ENCODE measurements at places on chromosomes 1 and 21.
A peak's percentile ranks its signal among the peaks of the same experiment; 100 is the strongest.

DNA sequence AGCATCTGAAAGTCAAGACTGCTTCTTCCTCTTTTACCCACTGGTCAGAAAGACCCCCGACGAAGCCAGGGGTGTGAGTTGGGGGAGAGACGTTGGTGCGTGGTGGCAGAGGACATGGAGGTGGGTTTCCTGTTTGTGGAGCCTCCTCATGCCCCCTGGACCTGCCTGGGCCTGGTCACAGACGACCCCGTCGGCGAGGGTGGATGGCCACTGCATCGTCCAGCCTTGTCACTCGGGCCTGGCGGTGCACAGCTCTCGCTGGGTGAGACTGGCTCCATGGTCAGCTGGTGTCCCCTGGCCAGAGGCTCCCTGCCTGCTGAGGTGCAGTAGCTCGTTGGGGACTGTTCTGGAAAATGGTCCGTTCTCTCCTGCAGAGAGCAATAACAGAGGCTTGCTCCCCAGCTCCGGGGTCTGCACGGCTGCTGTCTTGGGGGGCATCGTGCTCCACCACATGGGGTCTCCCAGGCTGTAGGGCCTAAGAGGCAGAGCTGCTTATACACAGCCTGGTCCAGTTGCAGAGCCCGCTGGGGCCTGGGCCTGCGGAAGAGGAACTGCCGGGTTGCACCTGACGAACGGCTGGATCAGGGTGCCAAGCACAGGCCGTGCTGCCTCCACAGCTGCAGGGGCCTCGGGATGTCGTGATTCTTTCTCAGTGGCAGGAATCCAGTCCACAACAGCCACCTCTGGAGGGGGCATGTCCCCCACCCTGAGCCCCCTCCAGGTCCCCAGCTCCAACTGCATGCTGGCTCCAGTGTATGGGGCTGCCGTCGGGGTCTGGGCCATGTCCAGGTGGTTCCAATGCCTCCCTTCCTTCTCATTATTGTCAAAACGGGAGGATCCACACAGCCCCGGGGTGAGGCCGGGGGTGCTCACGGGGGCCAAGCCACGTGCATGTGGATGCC is 18.0 kb upstream of the ACTRT2 start:
- DNase-seq = no peak

DNA sequence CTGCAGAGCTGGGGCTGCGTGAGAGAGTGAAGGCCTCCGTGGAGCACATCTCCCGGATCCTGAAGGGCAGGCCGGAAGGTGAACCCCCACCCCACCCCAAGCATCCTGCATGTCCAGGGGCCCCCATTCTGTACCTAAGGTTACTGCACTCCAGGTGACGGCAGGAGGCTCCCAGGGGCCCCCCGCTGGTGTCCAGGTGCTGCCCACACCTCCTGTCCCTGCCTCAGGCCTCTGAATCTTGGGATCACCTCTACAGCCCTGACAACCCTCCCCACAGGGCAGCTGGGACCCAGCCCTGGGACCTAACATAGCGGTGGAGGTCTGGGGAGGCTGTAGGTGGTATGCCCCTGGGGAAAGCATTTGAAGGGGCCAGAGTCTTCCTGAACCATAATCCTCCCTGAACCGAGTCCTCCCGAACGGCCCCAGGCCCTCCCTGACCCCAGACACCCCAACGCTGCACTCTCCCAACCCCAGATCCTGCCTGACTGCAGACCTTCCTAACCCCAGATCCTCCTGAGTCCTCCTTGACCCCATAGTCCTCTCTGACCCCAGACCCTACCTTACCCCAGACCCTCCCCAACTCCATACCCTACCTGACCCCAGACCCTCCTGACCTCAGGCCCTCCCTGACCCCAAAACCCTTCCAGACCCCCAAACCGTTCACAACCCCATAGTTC is 33.5 kb downstream of the TRIM11 start:
- no peak for DNase-seq

DNA sequence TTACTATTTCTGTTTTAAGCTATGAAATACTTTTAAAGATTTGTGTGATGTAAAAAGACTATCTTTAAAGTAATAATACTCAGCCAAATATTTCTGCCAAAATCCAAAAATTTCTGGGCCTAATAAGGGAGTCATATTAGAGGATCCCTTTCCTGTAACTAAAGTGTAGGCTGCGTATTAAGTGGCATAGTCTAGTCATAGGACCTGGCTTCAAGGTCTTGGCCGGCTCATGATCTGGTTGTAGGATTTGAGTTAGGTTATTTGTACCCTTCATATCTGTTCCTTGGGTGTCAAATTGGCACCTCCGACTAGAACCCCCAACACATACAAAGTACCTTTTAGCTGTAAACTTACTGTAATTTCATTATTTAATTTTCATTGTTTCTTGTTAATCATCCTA is 107.8 kb downstream of the DYRK1A start:
- DNase-seq = no peak

GRCh38 chr1:204503122-204503912 is 8.7 kb upstream of the PIK3C2B start:
- peak; percentile 68 for DNase-seq

GRCh38 chr1:23020706-23021405 is 1.6 kb downstream of the KDM1A start:
- peak; percentile 34 for DNase-seq

DNA sequence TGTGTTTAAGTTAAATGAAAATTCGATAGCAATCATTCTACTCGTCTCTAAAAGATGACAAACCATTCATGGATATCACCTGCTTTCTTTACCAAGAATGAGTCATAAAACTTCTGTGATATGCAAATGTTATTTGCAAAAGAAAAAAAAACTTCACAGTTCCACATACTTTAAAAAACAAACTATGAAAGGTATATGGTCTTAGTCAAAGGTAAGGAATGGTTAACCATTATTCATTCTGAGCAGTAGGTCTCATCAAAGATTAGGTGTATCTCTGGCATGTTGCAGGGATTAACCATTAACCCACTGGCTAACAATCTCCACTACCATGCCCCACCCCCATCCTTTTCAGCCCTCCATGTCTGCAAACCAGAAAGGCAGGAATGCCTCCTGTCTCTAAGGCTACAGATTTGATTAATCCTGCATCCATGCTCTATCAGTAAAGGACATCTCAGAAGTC is 44.4 kb downstream of the PTPN14 start:
- no peak for DNase-seq

DNA sequence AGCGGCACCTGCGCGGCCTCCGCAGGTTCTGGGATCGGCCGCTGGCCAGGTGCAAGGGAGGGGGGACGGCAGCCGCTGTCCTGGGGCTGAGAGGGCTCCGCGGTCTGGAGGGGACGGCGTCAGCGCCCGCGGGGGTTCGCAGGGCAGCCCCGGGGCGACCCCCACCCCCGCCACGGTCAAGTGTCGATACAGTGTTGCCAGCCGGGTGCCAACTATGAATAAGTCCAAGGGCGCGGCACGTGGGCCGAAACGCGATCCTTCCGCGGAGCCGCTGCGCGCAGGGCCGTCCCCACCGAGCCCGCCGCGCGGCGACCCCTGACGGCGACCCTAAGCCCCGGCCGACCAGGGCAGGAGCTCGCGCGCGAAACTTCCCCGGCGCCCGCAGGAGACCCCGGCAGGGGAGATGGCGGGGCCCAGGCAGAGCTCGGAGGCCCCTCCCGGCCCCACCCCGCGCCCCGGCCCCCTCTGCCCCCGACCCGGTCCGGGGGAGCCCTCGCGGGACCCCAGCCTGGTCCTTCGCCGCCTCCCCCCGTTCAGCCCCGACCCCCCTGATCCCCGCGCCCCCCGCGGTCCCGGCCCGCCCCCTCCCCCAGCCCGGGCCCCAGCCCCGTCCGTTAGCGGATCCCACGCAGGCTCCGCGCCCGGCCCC is 586 bp upstream of the AGPAT3 start:
- DNase-seq = peak; percentile 75

GRCh38 chr1:204169858-204170257 is 3.7 kb upstream of the REN start:
- peak; percentile 26 for DNase-seq

- DNase-seq = no peak
These were observed 480.9 kb upstream of the ZRANB2 start for GRCh38 chr1:71561729-71562128.

GRCh38 chr21:33028287-33028670 is 2.5 kb downstream of the OLIG2 start:
- no peak for DNase-seq

- DNase-seq = peak; percentile 39
These were observed 30.6 kb upstream of the JUN start for GRCh38 chr1:58814251-58815068.

DNA sequence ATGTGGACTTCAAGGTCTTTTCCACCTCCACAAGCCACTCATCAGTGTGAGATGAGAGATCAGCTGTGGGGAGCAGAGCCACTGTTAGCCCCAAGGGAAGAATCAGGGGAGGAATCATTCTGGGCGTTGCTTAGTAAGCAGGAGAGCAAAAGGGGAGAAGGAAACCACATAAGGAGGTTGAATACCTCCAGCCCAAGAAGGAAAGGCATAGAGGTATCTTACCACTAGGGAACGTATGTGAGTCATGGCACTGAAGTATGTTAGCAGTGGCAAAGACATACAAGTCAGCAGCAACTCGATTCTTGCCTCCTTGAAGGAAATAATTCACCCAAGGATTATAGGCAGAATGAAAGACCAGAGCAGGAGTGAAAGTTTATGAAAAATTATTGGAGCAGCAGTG is 31.6 kb upstream of the SLC5A9 start:
- no peak for DNase-seq

DNA sequence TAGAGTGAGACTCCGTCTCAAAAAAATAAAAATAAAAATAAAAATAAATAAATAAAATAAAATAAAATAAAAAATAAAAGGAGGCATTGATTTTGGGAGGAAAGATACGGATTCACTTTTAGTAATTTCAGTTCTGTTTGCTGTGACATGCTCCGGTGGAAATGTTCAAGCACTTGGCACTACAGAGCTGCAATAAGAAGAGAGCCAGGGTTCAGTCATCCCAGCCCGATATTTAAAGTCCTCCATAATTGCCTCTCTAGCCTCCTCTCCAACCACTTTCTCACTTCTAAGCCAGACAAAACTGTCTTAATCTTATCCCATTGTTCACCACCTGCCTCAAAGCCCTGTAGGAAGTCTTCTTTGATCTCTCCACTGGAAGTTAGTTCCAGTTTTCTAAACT is 55.0 kb upstream of the MACF1 start:
- DNase-seq = no peak

DNA sequence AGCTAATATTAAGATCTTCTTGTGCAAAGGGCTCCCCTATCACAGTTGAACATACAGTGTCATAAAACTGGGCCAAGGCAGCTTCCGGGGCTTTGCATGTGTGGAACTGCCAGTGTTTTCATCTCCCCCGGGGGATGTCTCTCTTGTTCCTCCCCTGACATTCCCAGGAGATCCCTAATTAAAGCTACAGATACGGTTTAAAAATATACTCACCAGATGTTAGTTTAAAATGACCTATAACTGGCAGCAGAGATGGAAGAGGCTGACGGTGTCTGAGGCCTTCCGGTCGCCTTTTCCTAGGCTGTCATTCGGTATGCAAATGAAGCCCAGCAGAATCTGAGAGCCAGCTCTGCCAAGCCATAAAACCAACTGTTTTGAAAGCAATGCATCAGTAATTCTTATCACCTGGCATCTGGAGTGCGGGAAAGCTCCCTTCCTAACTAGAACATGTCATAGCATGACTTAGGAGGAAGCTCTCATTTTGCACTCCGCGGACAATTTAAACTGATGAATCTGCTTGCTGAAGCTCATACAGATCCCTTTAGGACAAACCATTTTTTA is 436.5 kb upstream of the VAMP3 start:
- no peak for DNase-seq

- DNase-seq = no peak
These were observed 12.4 kb upstream of the PAPPA2 start for GRCh38 chr1:176450526-176450925.

GRCh38 chr1:85358702-85359438 is 82.4 kb upstream of the BCL10 start:
- no peak for DNase-seq

DNA sequence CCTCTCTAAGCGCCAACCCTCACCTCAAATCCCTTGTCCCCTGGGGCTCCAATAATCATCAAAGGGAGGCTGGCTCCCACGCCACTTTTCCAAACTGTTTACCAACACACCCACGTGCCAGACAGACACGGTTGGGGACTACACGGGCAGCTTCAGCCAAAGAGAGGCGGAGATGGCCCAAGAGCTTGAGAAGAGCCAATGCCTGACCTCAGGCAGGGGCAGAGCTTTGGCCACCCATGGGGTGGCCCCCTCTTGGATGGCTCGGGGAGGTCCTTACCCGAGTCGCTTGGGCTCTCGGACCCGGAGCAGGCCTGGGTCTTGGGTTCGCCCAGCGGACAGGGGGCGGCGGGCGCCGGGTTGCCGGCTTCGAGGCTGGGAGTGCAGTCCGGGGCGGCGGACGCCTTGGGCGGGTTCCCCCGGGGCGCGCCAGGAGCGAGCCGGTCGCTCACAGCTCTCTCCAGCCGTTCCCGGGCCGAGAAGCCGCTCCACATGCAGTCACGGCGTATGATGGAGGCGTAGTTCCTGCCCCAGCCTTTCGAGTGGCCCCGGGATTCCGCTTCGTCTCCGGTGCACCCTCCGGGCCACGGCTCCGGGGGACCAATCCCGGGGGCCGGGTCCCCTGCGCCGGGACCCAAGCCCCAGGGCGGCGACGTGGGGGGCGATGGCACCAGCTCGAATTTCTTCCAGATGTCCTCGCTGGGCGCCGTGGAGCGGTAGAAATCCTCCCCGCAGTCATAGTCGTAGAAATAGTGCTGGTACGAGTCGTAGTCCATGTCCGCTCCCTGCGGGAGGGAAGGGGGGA is 854 bp downstream of the MYCL start:
- DNase-seq = no peak

- no peak for DNase-seq
These were observed 54.6 kb downstream of the GORAB start for GRCh38 chr1:170586321-170587252.

DNA sequence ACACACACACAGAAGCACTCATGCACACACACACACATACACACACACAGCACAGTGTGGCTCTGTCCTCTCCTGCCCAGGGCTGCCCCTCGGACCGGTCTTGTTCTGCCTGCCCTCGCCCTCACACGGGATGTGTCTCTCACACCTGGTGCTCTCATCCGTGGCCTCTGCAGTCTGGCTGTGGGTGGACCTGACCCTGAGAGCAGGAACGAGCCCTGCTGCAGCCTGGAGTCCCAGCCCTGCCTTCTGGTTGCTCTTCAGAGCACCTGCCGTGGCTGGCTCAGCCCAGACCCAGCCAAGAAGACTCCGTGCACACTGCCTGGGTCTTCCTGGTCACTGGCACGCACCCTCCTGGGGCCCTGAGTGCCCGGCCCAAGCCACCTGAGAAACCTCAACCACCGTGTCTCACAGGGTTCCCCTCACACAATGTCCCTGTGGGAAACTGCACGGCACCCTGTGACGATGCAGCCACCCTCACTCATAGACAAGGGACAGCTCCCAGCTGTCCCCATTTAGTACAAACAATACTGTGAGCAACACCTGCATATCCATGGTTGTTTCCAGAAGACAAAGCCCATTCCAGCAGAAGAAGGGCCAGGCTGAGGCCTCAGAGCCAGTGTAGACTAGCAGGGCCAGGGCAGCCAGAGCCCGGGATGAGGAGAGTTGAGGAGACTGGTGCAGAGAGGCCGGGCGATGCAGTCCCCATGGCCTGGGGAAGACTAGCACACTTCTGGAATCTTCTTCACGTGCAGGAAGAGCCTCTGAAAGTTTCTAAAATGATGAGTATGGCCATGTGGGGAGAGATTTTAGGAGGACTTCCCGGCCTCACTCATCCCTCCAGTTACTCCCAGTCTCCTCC is 234.0 kb downstream of the NPHP4 start:
- no peak for DNase-seq

- DNase-seq = no peak
These were observed 34.1 kb upstream of the IGSF5 start for GRCh38 chr21:39710866-39711265.
